ENCODE measurements at places on chromosomes 2 and 18.

- peak; percentile 69 for DNase-seq
Observed at GRCh38 chr18:79528846-79529245, 133.1 kb downstream of the NFATC1 start.

DNA sequence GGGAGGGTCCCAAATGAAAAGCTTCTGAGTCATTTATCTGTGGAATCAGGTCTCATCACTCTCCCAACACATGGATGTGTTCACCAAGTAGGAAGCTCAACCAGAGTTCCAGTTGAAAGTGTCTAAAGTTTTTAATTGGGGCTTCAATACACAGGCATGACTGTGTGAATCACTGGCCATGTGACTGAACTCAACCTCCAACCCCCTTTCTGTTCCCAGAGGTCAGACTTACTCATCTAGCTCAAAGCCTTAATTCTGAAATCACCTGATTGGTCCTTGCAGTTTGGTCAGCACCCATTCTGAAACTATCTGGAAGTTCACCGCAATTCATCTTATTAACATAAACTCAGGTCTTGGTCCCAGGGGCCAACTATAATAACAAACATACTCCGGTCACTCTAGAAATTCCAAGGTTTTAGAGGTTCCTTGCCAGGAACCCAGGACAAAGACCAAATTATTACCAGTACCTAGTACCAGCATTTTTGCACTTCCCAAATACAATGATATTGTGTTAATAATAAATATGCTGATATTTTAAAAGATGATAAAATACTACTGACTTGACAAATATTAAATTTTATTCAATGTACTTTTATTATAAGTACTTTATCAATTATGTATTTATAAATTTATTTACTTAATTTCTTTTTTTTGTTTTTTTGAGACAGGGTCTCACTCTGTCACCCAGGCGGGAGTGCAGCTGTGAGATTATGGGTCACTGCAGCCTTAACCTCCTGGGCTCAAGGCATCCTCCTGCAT lies 10.7 kb upstream of the RBM45 start:
- DNase-seq, result no peak

DNA sequence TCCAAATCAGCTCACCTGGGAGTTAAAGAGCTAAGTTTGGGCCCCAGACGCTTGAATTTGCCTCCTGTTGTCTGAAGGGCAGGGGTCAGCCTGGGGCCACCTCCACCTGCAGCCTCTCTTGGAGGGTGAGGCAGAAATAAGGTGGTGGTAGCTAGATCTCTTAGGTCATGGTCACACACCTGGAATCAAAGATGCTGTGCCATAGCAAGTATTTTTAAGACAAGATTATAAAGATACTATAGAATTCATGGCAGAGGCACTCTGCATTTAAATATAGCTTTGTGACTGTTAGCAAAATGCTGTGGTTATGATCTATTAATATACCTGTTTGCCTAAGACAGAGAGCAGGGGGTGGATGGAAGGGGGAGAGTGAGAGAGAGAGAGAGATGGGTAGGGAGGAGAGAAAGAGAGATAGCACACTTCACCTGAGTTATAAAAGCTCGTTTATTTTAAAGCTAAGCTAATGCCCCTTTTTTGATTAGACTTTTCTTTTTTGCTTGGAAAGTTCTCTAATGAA lies 242.7 kb downstream of the TMEM182 start:
- no peak for DNase-seq

- DNase-seq, result no peak
Observed at GRCh38 chr18:37501136-37501535, 64.5 kb downstream of the CELF4 start.

DNA sequence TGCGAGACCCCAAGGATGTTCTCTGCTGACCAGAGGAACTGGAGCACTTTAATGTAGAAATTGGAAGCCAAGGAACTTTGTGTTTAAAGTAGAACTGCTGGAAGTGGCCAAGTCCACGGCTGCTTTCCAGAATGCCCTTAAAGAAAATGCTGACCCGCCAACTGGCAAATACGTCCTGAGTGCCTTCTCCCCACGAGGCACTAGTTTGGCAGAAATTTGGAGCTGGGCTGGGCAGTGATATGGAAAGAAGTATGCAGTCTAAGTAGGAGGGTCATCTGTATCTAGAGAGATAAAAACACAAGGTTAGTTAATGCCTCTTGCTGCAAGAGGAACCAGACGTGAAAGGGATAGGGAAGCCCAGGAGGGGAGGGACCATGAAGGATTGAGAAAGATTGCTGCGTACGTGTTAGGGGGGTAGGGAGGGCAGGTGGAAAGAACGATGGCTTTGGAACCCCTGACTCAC lies 59.3 kb upstream of the RFX8 start:
- DNase-seq, result no peak
